ENCODE measurements at places on chromosomes 4 and X. TPM values are rescaled to one million over a fixed set of nuclear protein-coding genes. Genes with fewer than 3 reads are reported as not detected.

The PGAM4 gene
- not detected for total RNA-seq

The RAB9B gene
- total RNA-seq = 1.5 TPM

DNA sequence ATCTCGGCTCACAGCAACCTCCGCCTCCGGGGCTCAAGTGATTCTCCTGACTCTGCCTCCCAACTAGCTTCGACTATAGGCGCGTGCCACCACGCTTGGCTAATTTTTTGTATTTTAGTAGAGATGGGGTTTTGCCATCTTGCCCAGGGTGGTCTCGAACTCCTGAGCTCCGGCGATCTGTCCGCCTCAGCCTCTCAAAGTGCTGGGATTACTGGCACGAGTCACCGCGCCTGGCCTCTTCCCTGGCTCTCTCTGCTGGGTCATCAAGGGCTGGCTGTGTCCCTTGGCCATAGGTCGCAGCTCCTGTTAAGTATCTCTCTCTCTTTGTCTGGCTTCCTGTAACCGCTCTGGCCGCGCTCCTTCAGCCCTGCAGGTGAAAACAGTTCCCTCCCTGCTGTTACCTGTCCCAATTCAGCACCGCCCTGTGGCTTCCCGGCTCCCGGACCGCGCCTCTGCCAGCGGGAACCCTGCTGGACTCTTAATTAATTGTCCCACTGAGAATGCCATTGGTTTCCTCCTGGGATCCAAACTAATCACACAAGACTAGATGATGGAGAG, 1.3 kb upstream of the RGS12 start:
- no peak for DNase-seq

DNA sequence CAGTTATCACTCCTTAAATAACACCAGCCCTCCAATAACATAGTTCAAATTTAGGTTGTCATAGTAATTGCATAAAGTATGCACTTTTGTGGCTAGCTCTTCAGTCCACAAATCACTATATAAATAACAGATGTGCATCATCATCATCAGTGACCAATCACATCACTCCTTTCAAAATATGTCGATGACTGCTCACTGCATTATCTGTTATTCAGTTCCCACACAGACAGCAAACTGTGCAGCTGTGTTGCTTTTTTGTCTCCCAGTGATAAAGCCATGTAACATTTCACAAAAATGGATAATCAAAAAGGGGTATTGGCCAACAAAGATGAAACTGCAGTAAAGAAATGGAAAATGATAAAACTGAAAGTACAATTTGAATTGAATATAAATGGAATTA, 205.4 kb downstream of the DCLK2 start:
- DNase-seq = no peak
